ENCODE measurements at places on chromosomes 2 and 18. TPM values are rescaled to one million over a fixed set of nuclear protein-coding genes. Genes with fewer than 3 reads are reported as not detected.
A peak's percentile ranks its signal among the peaks of the same experiment; 100 is the strongest.

- no peak for DNase-seq
These were observed 80.8 kb upstream of the CERS6 start for GRCh38 chr2:168375195-168375798.

- DNase-seq, result no peak
These were observed 89.2 kb downstream of the LONRF2 start for GRCh38 chr2:100233061-100233460.

DNA sequence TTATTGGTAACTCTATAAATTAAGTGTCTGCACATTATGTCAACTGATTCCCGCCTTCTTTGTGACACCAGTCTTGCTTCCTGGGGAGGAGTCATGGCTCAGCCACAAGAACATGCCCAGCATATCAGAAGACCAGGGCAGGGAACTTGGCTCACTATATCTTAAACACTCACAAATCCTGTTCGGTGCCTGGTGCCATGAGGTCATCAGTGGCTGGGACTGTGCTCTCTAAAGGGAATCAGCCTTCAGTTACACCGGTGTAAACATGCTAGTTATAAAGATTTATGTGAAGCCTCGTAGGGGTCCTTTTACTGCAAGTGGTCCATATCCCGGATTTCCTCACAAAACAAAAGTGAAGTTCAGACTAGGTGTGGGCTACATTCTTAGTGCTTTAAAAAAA, 73.1 kb upstream of the ZNF521 start:
- peak; percentile 27 for DNase-seq

DNA sequence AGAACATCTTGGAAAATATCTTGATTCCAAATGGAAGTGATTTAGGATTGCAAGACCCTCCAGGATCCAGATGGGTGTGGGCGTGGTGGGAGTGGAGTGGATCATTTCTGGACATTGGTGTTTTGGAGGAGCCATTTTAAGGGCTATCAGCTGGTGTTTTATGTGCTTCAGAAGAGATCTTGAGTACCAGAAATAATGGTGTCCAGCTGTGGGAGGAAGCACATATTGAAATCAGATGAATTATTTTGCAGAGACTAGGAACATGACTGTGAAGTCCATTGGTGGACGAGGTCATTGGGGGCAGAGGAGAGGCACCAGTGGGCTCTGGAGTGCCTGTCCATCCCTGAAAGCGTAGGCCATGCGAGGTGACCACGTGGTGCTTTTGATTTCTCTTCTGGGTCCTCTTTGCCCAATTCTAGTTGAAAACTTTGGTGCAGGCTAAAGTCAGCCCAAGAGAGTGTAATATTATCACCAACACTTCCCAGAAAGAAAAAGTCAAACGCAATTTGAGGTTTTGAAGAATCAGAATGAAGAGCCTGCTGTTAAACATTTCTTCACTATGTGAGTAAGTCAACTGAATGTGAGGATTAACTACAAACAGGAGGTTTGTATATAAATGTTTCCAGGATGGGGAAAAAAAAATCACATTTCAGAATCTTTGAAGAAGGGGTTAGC, 31.6 kb downstream of the RNF144A start:
- DNase-seq, result no peak

GRCh38 chr18:58866773-58867150, 2.1 kb downstream of the ZNF532 start:
- DNase-seq, result no peak

VAMP8 gene
- 0.27 TPM for total RNA-seq

ACMSD gene
- total RNA-seq, result not detected

LOXHD1 gene
- not detected for total RNA-seq

LIPG gene
- 66.5 TPM for total RNA-seq
